Activated CD8-positive, alpha-beta T cell treated with anti-CD3 and anti-CD28 coated beads for 36 hours (primary cell): ENCODE measurements at places on chromosomes 1 and 21. TPM values are rescaled to one million over a fixed set of nuclear protein-coding genes. Genes with fewer than 3 reads are reported as not detected.

DNA sequence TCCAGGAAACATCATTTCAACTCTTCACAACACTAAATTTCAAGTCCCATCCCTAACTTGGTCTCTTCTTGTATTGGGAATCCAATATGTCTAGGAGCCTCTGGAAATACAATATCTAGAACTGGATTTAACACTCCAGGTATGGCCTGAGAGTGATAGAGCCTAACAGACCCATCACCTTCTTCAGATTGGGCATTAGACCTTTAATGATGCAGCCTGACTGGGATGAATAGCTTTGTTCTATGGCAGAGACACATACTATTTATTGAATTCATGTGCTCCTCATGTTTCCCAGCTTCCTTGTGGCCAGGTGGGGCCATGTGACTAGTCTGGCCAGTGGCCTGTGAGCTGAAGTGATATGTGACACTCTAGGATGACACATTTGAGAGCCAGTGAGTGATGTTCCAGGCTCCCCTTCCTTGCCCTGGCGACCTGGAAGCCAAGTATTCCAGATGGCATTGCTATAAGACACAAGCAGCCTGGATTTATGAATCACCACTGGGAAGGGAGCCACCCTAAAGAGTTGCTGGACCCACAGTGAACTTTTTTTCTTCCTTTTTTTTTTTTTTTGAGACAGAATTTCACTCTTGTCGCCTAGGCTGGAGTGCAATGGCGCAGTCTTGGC lies 31.0 kb upstream of the POU3F1 start:
- H3K4me3 ChIP-seq: no peak overlapping the region
- peaks cover 15% of the 10 kb centered on the region for H3K27me3 ChIP-seq
- H3K36me3 ChIP-seq: no peaks in the 10 kb centered on the region
- no peaks in the 10 kb centered on the region for H3K4me1 ChIP-seq
- H3K27ac ChIP-seq: no peak overlapping the region
- no peak for DNase-seq

DNA sequence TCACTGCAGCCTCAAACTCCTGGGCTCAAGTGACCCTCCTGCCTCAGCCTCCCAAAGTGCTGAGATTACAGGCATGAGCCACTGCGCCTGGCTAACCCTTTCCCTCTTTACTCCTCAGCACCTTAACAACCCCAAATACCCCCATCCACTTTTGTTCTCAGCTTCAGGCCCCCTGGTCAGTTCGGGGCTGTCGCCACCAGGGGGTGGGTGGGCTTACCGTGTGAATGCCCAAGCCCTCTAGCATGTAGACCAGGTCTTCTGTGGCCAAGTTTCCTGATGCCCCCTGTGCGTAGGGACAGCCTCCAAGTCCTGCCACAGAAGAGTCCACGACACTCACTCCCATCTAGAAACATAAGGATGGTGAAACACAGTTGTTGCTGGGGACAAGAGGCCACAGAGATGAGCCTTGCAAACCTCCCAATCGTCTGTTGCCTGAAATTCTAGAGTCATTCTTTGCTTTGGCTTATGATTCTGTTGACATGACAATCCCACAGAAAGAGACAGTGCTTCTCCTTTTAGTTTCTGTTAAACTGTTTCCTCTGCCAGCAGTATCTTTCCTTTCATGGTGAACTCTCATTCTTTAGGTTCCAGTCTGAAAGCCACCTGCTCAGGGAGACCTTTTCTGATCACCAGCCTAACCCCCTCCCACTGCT lies 3.8 kb upstream of the GALE start:
- H3K4me3 ChIP-seq: no peak overlapping the region
- no peaks in the 10 kb centered on the region for H3K27me3 ChIP-seq
- H3K27ac ChIP-seq: no peak overlapping the region
- H3K4me1 ChIP-seq: peaks cover 8% of the 10 kb centered on the region
- peaks cover 5% of the 10 kb centered on the region for H3K36me3 ChIP-seq
- DNase-seq: no peak

GRCh38 chr1:151773702-151774101 lies 10.4 kb upstream of the MRPL9 start:
- no peak overlapping the region for H3K4me3 ChIP-seq
- H3K27ac ChIP-seq: no peak overlapping the region

- H3K4me3 ChIP-seq: no peak overlapping the region
- H3K36me3 ChIP-seq: no peaks in the 10 kb centered on the region
- peaks cover 7% of the 10 kb centered on the region for H3K27me3 ChIP-seq
- peaks cover 12% of the 10 kb centered on the region for H3K4me1 ChIP-seq
- no peak overlapping the region for H3K27ac ChIP-seq
Measured at GRCh38 chr1:178941261-178941689, 70.4 kb upstream of the ANGPTL1 start.

DNA sequence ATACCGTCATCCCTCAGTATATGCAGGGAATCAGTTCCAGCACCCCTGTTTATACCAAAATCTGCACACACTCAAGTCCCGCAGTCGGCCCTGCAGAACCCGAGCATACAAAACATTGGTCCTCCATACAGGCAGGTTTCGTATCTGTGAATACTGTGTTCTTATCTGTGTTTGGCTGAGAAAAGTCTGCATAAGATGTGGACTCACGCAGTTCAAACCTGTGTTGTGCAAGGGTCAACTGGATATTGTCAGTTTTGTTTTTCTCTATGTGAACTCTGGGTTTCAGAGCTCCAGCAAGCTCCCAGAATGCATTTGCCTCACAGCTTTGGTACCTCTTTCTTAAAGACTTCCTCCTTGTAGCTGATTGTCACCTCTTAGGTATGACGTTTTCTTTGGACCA lies 100.6 kb downstream of the NR5A2 start:
- peaks cover 1% of the 10 kb centered on the region for H3K27me3 ChIP-seq
- H3K4me1 ChIP-seq: peaks cover 16% of the 10 kb centered on the region
- H3K4me3 ChIP-seq: no peak overlapping the region
- H3K27ac ChIP-seq: no peak overlapping the region
- DNase-seq: no peak

DNA sequence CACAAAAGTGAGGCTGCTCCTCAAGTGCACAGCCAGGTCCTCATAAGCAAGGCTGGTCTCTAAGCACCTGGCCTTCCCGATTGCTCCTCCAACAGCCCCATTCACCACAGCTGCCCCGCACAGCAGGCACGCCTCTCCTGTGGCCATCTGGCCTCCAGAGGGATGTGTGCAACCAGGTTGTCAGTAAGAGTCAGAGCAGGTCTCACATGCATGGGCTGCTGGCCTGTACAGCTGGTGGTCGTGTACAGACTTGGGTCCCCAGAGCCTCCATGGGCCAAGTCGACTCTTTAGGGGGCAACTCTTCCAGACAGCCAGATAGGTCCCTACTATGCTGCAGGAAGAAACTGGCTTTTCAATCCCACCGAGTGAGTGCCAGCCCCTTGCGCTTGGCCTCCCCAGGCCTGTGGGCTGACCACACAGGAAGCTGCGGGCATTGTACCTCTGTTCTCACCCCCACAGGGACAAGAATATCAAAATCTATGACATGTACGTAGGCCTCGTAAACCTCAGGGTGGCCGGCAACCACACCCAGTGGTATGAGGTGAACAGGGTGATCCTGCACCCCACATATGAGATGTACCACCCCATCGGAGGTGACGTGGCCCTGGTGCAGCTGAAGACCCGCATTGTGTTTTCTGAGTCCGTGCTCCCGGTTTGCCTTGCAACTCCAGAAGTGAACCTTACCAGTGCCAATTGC lies 1.4 kb downstream of the PRSS38 start:
- H3K4me1 ChIP-seq: no peaks in the 10 kb centered on the region
- H3K4me3 ChIP-seq: no peak overlapping the region
- DNase-seq: no peak
- no peaks in the 10 kb centered on the region for H3K27me3 ChIP-seq
- peaks cover 5% of the 10 kb centered on the region for H3K36me3 ChIP-seq

The UBL4B gene
- not detected for total RNA-seq

The TEDDM1 gene
- not detected for total RNA-seq

DNA sequence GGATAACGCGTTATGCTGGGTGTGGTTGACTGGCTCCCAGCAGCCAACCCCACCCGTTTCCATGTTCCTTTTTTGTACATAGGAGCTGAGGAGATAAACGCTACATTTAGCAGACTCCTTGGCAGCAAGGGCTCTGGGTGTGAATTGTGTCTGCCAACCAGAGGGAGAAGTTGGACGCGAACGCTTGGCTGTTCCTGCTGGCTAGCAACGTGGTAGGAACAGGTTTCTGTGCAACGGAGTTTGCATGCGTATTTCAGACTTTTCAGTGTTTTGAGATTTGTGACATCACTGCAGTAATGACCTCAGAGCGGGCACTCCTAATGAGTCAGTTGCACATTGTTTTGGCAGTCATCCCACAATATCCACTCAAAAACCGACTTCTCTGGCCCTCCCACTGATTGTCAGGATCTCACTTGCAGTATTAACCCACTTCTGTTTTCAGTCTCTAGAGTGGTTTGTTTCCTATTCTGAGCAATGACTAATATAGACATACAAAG lies 98.7 kb upstream of the RGS1 start:
- DNase-seq: peak; percentile 10
- H3K36me3 ChIP-seq: no peaks in the 10 kb centered on the region
- no peaks in the 10 kb centered on the region for H3K27me3 ChIP-seq
- H3K4me3 ChIP-seq: no peak overlapping the region
- H3K4me1 ChIP-seq: no peaks in the 10 kb centered on the region
- H3K27ac ChIP-seq: no peak overlapping the region

The CD244 gene
- 1.4 TPM for total RNA-seq

DNA sequence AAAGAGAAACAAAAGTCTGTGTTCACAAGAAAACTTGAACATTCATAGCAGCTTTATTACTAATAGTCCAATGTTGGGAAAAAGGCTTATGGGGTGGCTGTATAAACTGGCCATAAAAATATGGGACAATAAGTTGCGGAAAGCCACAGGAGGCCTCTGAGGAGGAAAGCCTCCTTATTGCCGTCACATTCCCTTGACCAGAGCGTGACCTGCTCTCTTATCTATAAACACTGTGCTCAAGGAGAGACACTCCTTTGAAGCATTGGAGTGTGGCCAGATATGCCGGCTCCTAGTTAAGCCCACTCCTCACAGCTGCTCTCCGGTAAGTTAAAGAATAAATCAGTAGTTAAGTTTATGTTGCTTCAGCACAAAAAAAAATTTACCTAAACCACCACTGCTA lies 19.7 kb downstream of the OR6Y1 start:
- no peak overlapping the region for H3K4me3 ChIP-seq
- peaks cover 4% of the 10 kb centered on the region for H3K27me3 ChIP-seq
- H3K36me3 ChIP-seq: no peaks in the 10 kb centered on the region
- no peaks in the 10 kb centered on the region for H3K4me1 ChIP-seq

DNA sequence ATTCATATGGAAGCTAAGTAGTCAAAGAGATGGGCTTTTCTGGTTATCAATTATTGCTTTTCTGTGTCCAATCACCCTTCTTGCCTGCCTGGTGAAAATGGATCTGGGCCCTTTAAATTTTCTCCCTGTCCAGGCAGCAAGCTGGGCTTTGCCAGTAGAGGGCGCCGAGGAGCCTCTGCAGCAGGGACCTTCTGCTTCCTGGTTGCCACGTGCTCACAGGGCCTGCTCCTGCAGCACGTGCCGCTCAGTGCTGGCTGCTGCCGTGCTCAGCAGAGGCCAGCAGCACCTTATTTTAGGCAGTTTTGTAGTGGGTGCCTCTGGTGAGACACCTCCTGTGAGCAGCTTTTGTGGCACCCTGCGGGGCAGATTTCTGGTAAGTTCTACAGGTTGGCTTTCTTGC lies 4.0 kb downstream of the ACTL8 start:
- H3K4me3 ChIP-seq: no peak overlapping the region
- H3K27me3 ChIP-seq: no peaks in the 10 kb centered on the region
- no peaks in the 10 kb centered on the region for H3K4me1 ChIP-seq
- peaks cover 5% of the 10 kb centered on the region for H3K36me3 ChIP-seq
- DNase-seq: peak; percentile 12

- H3K4me1 ChIP-seq: peaks cover 97% of the 10 kb centered on the region
- peaks cover 23% of the 10 kb centered on the region for H3K36me3 ChIP-seq
- peak overlapping the region; percentile 99 for H3K27ac ChIP-seq
- H3K27me3 ChIP-seq: no peaks in the 10 kb centered on the region
Measured at GRCh38 chr1:89605692-89606091, 27.2 kb upstream of the LRRC8C start.

DNA sequence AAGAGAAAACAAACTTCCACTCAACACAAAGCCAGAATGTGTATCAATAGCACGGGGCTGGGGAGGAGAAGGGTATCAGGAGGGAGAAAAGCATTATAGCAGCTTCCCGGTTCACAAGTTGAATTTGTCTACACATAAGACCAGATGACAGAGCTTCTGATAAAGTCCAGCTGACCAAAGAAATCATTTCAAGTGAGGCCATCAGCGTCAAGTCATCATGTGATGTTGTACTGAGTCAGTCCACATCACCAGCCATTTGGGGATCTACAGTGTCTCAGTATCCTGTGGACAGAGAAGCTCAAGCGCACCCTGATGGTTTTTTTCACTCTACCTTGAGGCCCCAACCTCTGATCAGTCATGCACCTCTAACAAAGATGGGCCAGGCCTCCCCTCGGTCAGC lies 33.0 kb downstream of the SETD4 start:
- no peaks in the 10 kb centered on the region for H3K27me3 ChIP-seq
- H3K36me3 ChIP-seq: no peaks in the 10 kb centered on the region
- peaks cover 4% of the 10 kb centered on the region for H3K4me1 ChIP-seq
- no peak for DNase-seq
- no peak overlapping the region for H3K27ac ChIP-seq

The UCK2 gene
- total RNA-seq: 66.5 TPM
